Kidney (tissue), 22 donors: ENCODE measurements at places on chromosomes 3 and 15. TPM values are rescaled to one million over a fixed set of nuclear protein-coding genes. Genes with fewer than 3 reads are reported as not detected.
A peak's percentile ranks its signal among the peaks of the same experiment; 100 is the strongest.

DNA sequence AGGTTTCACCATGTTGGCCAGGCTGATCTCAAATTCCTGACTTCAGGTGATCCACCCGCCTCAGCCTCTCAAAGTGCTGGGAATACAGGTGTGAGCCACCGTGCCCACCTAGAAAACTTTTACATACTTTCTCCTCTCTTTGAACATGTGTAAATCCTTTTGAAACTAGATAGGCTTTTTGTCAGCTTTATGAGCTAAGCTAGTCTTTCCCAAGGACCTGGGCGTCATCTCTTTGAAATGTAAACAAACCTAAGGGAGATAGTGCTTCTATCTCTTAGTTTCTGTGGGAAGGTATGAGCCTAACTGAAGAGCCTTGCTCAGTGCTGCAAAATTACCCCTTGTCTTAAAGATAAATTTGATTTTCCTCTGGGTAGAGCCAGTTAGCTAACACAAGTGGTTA is 4.8 kb downstream of the CX3CR1 start:
- DNase-seq = no peak

- DNase-seq = no peak
These were observed 294.2 kb downstream of the TIGIT start for GRCh38 chr3:114587986-114588385.

DNA sequence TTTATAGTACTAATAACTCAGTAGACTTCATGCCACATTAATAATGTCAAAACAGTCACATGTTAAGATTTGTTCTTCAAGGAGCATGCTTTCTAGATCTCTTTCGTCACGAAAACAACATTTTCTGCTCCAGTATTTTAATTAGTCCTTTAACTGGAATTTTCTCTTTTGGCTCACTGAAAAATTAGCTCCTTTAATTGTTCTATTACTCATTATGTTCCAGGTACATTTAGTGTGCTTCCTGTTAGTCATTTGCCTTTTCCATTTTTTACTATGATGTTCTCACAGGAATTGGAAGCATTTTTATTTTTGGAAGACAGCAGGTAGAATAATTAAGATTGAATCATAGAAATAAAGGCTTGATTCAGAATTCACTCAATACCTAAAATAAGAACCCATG is 111.2 kb downstream of the SLC9A9 start:
- DNase-seq = no peak

The RETNLB gene
- not detected for total RNA-seq

DNA sequence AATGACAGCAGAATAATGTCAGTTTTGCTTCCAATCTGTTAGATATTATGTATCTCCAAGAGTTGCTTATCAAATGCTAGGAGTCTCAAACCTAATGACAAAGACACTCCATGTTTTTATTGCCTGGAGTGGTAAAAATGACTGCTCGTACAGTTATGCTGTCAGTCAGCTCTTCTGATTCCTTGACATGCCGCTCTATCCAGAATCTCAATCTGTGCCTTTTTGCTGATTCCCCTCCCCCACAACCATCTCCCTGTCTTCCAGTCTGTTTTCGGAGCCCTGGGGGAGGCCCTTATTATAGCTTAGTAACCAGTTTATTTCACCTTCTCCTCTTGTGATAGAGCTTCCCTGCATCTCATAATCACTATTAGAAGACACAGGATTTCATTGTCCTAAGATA is 2.6 kb downstream of the MKRN2 start:
- DNase-seq = no peak

The IL5RA gene
- 1.1 TPM for total RNA-seq

The ADCY5 gene
- total RNA-seq = 33.6 TPM

DNA sequence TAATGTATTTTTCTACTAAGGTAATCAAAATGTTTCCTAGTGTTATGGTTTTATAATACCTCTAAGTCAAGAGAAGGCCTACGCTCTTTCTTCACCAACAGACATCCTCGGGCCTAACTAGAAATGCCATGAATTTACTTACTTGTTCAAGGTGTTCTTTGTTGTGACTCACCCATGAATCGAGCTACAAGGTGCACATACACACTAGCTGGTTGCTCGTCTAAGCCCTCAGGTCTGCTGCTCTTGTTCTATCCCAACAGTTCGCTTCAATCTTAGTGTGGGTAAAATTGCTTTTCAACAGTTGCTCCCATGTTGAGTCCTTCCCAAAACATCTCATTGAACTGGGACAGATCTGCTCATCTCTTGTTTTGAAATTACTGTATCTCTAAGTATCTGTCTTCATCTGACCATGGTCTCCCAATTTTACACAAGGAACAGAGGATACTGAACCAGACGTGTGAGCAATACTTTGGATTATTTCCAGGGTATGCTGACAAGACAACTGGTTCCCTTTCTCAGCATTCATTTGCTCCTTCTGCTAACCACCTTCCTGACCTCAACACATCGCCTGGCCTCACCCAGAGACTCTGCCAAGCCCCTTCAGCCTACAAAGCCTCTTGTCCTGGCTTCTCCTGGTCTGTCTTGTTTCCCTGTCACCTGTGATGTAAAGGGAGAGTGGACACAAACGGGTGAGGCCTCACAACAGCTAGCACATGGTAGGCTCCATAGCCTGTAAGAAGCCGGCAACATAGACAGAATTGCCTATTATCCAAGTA is 84.2 kb downstream of the NEDD4 start:
- no peak for DNase-seq

DNA sequence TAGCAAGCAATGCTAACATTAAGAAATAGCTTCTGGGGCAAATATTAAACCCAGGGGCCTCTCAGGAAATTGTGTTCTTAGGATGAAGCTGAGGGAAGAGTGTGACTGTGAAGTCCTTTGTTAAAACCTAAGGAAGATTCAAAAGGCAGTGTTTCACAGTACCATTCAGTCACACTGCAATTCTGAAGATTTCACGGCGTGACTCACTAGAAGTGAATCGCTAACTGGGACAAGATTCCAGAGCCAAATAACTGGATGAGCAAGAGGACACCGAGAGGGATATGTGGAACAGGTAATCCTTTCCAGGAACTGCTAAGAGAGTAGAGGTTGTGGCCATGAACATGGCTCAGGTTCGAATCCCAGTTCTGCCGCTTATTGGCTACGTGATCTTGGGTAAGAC is 61.8 kb upstream of the SMAD3 start:
- no peak for DNase-seq

DNA sequence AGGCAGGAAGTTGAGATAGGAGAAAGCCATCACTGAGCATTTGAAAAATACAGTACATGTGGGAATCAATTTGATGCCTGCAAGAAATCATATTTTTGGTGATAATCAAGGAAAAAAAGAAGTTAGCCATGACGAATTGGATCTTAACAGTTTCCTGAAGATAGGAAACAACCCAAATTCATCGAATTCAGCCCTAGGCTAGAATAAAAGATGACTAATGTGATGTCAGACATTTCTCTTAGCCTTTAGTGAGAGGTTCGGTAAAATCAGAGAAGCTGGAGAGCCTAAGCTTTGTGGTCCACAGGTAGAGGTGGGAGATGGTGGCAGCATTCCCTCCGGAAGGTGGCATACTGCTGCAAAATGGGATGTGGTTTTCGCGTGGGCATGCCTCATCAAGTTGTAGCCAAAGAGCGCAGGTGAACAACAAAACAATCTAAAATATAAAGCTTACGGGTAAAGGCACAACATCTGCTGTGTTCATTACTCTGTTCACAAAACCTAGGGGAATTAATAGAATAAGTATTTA is 144.1 kb upstream of the ALCAM start:
- no peak for DNase-seq

The C3orf22 gene
- not detected for total RNA-seq

DNA sequence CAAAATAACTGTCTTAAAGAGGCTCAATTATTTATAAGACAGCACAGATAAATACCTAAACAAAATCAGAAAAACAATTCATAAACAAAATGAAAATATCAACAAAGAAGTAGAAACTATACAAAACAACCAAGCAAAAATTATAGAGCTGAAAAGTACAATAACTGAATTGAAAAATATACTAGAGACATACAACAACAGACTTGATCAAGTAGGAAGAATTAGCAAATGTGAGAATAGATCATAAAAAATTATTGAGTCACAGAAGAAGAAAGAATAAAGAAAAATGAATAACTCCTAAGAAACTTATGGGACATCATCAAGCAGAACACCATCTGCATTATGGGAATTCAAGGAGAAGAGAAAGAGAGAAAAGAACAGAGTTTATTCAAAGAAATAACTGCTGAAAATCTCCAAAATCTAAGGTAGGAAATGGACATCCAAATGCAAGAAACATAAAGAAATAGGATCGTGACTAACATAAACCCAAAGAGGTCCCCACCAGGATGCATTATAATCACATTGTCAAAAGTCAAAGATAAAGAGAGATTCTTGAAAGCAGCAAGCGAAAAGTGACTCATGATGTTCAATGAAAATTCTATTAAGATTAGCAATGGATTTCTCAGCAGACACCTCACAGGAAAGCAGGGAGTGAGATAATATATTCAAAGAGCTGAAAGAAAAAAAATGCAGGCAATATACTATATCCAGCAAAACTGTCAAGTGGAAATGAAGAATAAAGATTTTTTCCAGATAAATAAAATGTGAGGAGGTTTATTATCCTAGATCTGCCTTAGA is 85.9 kb downstream of the DCLK3 start:
- DNase-seq = no peak

The GPR149 gene
- total RNA-seq = not detected

GRCh38 chr3:61777483-61777882 is 216.1 kb downstream of the PTPRG start:
- DNase-seq = no peak

The GOLGA6A gene
- 0.06 TPM for total RNA-seq

The SLC15A2 gene
- 21.8 TPM for total RNA-seq

The CFAP91 gene
- 14.1 TPM for total RNA-seq

DNA sequence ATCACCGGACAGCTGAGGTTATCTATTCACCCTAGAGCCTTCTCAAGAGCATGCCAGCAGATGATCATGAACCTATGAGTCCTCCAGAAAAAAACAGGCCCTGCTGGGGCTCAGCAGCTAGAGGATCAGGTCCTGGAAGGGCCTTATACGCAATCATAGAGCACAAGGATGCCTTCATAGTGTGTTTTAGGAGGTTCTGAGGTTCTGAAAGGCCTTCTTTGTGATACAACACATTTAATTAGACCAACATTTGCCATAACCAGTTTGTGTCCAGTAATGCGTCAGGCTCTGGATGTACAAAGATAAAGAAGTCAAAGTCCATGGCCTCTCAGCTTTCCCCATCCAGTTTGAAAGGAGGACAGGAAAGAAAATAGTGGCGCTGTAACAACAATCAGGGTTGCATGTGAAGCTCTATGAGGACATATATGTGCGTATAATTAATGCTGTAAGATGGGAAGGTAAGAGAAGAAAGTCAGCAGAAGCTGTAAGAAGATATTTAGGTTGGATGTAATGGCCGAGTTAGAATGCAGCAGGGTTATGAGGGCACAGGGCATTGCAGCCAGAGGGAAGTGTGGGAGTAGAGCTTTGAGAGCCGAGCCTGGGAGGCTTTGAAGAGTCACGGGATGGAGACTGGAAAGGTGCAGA is 302.6 kb upstream of the TBL1XR1 start:
- no peak for DNase-seq

The C15orf61 gene
- 5.5 TPM for total RNA-seq

GRCh38 chr15:67807141-67807540 is 18.2 kb upstream of the SKOR1 start:
- DNase-seq = peak; percentile 12

GRCh38 chr3:185934767-185935464 is 2.9 kb downstream of the TRA2B start:
- no peak for DNase-seq

GRCh38 chr15:78195735-78196201 is 38.6 kb downstream of the ACSBG1 start:
- peak; percentile 31 for DNase-seq

GRCh38 chr3:4776980-4777581 is 202.2 kb upstream of the BHLHE40 start:
- DNase-seq = no peak

GRCh38 chr3:149339931-149340309 is 6.5 kb upstream of the TM4SF18 start:
- DNase-seq = peak; percentile 29

The SIDT1 gene
- total RNA-seq = 4.9 TPM

- DNase-seq = peak; percentile 75
These were observed at the start of gene UBE2Q2 for GRCh38 chr15:75842722-75843677. Gene UBE2Q2 (plus strand): TSS chr15:75843447. CDS start chr15:75843667, 220 bp downstream.

- no peak for DNase-seq
These were observed 605.0 kb upstream of the TBL1XR1 start for GRCh38 chr3:177802151-177802900.

- DNase-seq = peak; percentile 51
These were observed 14.1 kb downstream of the KLF15 start for GRCh38 chr3:126342991-126343648.

DNA sequence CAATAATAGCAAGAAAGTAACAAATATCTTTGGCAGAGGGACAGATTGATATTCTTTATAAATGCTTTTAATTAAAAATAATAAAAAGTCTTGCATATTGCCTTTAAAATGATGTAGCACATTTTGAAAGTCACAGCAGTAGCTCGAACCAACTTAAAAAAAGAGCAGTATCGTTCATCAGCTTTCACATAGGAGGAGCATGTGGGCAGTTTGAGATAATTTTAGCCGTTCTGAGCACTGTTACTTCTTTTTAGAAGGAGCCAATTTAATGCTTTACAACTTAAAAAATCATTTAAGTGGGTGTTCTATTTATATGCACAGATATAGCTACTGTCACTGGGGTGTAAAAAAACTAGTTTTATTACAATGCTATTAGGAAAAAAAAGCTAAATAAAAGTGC is 622.7 kb upstream of the GBE1 start:
- no peak for DNase-seq

DNA sequence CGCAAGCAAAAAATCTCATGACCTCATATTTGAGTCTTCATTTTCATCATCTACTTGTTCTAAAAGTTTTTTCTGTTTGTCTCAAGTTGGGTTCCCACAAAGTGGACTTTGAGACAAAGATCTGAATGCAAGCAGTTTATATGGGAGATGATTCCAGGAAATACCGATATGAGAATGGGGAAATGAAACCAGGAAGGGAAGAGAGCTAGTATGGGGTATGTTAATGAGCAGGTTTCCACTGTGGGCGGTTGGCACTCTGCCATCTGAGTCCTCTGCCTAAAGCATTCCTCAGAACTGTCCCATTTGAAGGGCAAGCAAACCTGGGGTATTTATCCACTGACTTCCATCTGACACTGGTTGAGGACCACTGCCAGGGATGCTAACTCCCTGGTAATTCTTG is 8.8 kb downstream of the ADPRH start:
- no peak for DNase-seq

- DNase-seq = no peak
These were observed 17.5 kb upstream of the RAD18 start for GRCh38 chr3:8980756-8981257.

The IQCH gene
- total RNA-seq = 7.7 TPM

The CLDN18 gene
- total RNA-seq = not detected

DNA sequence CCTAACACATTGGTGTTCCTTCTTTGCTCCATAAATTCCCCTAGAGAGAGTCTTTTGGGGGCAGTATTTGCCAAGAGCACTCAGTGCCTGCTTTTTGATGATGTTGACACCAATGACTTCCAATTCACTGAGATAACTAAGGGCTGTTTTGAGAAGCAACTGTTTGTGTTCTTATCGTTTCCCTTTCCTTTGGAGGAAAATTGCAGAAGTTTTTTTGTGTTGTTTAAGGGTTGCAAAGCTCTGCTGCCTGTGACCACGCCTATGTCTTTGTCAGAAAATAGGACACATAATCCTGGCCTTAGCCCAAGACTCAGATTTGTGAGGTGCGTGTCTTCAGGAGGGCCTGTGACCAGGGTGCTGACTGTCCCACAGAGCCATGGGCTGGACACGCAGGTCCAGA is 99.6 kb downstream of the FAM43A start:
- DNase-seq = no peak

The TMC3 gene
- total RNA-seq = not detected

GRCh38 chr15:62739082-62739481 is 303.5 kb upstream of the TPM1 start:
- DNase-seq = no peak
